ENCODE measurements at places on chromosomes 7 and 10. TPM values are rescaled to one million over a fixed set of nuclear protein-coding genes. Genes with fewer than 3 reads are reported as not detected.

The GDF2 gene
- total RNA-seq, result not detected

The PLXNA4 gene
- total RNA-seq, result 10.7 TPM

The PTPRE gene
- 10.2 TPM for total RNA-seq

The EGR2 gene
- total RNA-seq, result 20.1 TPM

The CUTC gene
- 27.4 TPM for total RNA-seq

The C10orf67 gene
- total RNA-seq, result 1.5 TPM

The GFRA1 gene
- total RNA-seq, result 61.8 TPM

The PTPN20 gene
- 3.2 TPM for total RNA-seq

The NANOS1 gene
- total RNA-seq, result 2.4 TPM

The EPDR1 gene
- total RNA-seq, result 4.3 TPM

The PAPOLB gene
- 0.30 TPM for total RNA-seq

The PIK3AP1 gene
- total RNA-seq, result 5.6 TPM

The TBX20 gene
- not detected for total RNA-seq

The LRRTM3 gene
- not detected for total RNA-seq

The MBL2 gene
- not detected for total RNA-seq

The TMEM236 gene
- 0.11 TPM for total RNA-seq

The NFE2L3 gene
- total RNA-seq, result 14.1 TPM

The SERPINE1 gene
- 7.8 TPM for total RNA-seq

The RASA4B gene
- 30.7 TPM for total RNA-seq
